ENCODE measurements at places on chromosomes 11 and 22. TPM values are rescaled to one million over a fixed set of nuclear protein-coding genes. Genes with fewer than 3 reads are reported as not detected.

- DNase-seq, result no peak
These were observed 2.3 kb upstream of the USP28 start for GRCh38 chr11:113877670-113878055.

Gene ENTHD1
- not detected for total RNA-seq

DNA sequence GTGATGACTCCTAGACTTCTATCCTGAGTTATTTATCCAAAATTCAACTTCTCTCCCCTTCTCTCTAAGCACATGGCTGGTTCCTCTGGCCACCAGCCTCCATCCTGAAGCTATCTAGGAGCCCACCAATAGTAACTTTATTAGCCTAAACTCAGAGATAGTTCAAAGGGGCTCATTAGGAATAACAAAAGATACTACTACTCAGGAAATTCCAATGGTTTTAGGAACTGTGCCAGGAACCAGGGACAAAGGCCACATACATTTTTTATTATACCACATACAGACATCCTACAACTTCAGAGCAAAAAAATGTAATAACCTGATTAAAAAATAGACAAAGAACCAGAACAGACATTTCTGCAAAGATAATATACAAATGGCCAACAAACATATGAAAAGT is 27.9 kb downstream of the SLC25A17 start:
- no peak for DNase-seq

GRCh38 chr22:26884921-26885320 is 227.5 kb downstream of the MIAT start:
- no peak for DNase-seq

DNA sequence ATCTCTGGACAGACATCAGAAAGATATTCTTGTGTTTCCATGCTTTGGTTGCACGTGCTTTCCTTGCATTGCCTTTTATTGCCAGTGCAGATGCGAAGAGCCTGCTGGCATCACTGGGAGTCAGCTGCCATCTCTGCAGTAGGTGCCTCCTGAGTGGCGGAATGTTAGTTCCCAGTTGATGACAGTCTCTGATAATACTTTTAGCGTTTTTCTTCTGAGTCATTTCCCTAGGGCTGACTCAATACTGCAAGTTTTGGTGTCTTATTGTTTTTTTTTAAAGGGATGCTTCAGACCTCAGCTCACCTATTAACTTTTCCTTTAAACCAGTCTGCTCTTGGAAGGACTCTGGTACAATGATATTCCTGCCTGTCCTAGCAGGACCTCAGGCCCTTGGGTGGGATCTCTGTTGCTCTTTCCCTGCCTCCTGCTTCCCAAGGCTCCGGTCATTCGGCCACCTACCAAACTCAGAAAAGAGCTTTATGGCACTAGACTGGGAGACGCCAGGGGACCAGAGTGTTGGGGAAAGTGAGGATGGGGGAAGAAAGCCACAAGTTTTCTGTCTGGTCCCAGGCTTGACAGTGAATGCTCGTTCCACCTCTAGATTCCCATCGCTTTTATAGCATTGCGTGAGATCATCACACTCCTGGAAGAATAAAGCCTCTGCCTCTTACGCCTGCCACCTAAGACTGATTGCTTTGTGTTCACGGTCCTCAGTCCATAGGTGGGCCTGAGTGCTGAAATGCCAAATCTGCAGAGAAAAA is 308.7 kb downstream of the DDX10 start:
- no peak for DNase-seq

Gene APOL3
- total RNA-seq, result 2.4 TPM

Gene CCDC88B
- 1.5 TPM for total RNA-seq

Gene TEAD1
- total RNA-seq, result 63.7 TPM

DNA sequence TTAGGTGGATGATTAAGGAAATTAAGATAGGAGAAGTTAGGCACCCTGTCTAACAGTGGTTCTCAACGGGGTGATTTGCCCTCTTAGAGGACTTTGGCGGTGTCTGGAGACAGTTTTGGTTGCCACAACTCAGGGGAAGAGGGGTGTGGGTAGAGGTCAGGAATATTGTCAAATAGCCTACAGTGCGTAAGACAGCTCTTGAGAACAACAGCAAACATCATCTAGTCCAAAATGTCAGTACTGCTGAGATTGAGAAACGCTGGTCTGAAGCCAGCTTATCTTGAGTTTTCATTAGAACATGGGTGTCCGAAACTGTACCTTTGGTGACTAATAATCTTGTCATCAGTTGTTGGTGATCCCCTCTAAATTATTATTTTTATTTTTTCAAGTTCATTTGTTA is 38.4 kb downstream of the CECR2 start:
- no peak for DNase-seq

Gene POU2AF3
- 0.73 TPM for total RNA-seq

DNA sequence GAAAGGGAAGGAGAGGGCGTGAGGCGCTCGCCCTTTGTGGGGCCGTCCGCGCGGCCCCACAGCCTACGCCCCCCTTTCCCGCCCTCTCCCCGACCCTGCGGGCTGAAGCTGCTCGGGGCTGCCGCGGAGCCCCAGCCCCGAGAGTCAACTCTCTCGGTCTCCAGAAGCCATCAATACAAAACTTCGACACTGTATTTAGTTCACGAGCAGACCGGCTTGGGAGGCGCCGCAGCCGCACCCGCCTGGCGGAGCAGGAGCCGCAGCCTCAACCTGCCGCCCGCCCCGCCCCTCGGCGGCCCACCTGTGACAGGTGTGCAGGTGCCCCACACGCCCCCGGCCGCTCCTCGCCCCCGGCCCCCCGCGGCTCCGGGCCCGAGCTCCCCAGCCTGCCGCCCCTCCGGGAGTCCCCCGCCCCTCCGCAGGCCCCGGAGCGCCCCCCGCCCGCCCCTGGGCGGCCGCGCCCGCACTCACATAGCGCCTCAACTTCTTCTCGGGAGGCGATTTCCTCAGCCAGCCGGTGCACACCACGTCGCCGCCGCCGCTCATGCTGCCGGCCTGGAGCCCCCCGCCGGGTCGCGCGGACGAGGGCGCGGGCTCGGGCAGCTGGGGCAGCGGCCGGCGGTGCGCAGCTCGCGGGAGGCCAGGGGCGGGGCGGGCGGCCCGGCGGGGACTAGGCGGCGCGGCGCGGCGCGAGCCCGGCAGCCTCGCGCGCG is at the start of gene GAB2:
Gene GAB2 (minus strand): TSS at position 646 of the 713 bp plus-strand sequence. CDS start 100 bp downstream, at position 546.
- DNase-seq, result no peak

DNA sequence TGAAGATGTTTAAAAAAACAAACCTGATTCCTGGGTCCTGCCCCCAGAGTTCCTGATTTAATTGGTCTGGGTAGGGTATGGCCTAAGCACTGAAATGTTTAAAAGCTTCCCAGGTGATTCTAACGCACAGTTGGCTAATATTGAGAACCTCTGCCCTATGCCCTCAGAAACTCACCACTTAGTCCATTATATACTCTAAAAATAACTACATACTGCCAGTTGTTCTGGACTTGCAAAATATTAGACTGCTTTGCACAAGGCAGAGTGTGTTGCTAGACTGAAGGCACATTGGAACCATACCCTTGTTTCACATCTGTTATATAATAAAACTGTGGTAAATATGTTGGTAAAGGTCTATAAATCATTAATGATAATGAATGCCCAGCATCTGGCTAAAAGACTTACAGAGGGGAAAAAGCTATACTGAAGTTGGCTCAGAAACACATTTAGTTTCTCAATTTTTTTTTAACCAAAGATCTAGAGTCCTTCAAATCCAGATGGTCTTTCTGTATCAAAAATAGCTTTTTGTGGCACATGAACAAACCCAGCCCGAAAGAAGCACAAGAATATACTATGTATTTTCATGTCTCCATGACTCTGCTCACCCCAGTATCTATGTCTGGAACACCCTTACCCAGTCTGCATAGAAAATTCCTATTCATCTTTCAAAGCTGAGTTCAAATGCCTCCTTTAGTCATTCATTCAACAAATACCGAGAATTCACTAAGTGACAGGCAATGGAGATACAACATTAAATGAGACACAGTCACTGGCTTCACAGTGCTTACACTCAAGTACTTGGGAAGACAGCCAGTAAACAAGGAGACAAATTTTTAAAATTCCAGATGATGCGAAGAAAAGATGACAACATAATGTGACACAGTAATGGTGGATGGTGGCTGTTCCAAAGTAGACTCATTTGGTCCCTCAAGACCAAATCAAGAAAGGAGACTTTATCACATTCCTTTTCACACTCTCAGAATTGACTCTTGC is 44.1 kb downstream of the RBFOX2 start:
- no peak for DNase-seq

Data from cerebellum (tissue), 4 donors.